ENCODE measurements at places on chromosomes 13 and 19.

- DNase-seq = no peak
Measured at GRCh38 chr19:17279436-17279835, 2.3 kb upstream of the ANKLE1 start.

GRCh38 chr19:39915101-39915847 is 19.2 kb downstream of the FCGBP start:
- DNase-seq = no peak

- peak; percentile 20 for DNase-seq
Measured at GRCh38 chr13:19681517-19681916, 48.1 kb downstream of the MPHOSPH8 start.

DNA sequence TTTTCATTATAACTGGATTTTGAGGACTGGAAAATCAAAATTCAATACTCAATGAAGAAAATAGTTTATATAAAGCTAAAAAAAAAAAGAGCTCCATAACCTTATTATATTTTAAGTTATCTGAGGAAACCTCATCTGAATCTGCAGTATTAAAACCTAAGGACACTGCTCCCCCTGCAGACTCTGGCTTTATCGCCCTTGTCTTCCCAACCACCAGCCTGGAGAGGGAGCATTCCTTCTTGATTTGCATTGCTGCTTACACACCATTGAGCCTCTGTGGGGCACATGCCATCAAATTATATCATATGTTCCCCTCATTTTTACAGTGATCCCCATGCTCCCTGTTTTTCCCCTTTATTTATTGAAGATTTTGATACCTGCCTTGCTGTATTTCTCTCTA is 871.4 kb upstream of the GPC6 start:
- DNase-seq = no peak

DNA sequence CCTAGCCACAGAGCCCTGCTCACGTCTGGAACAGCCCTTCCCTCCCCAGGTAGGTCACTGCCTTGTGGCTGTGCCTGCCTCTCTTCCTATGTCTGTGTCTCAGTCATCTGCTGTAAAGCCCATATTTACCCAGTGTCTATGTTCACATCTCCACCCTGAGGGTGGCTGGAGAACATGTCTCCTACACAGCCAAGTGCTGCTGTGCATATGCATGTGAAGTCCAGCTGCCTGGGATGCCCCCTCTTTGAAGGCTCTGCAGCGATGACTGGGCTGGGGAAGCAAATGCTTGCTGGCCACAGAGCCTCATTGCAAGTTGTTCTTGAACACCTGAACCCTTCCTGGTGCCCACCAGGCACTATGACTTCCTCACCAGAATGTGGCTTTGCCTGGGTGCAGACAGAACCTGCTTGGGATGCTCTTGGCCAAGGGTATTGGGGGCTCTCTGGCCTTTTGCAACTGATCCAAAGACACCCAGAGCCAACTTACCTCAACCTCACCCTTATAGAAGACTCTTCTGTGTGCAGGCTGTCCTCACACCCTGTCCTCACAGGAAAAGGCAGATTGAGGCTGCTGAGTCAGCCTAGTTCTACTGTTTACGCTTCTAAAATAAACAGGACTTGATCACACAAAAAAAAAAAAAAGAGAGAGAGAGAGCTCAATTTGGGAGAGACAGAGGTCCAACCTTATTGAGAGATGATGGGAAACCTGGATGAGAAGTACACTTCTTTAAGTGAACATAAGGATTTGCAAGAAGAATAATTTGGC is 26.5 kb downstream of the MRPL57 start:
- no peak for DNase-seq

- DNase-seq = no peak
Measured at GRCh38 chr13:111143865-111144540, 28.9 kb downstream of the ARHGEF7 start.

DNA sequence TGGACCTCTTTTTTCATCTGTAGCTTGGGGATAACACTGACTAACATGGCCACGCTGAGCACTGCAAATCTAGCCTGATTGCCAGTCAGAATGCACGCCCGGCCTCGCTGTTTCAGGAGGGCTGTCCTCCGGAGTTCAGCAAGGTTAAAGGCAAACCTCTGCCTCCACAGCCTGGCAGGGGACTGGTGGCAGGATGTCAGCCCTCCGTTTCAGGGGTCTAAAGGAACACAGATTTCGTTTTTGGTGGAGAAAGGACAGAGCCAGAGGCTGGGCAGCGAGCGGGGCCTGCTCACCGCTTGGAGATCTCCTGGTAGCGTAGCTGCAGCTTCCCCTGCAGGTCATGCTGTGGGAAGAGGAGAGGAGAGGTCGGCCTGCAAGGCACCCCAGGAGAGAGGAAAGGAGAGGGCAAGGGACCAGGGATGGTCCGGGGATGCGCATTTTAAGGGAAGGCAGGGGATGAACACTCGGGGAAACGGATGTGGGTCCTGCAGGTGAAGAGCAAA is 560 bp downstream of the NDUFA7 start:
- no peak for DNase-seq

- no peak for DNase-seq
Measured at GRCh38 chr13:100522618-100523309, 65.8 kb downstream of the GGACT start.

DNA sequence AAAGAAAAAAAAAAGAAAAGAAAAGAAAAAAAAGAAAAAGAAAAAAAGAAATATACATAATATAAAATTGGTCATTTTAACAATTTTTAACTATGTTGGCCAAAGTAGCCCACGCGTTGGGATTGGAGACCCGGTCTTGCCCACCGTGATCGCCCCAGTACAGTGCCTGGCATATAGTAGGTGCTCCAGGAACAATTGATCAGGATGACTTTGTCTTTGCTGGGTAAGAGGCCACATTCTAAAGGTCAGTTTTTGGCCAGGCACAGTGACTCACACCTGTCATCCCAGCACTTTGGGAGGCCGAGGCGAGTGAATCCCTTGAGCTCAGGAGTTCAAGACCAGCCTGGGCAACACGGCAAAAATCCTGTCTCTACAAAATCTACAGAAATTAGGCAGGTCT is 3.8 kb upstream of the ANGPTL4 start:
- no peak for DNase-seq

DNA sequence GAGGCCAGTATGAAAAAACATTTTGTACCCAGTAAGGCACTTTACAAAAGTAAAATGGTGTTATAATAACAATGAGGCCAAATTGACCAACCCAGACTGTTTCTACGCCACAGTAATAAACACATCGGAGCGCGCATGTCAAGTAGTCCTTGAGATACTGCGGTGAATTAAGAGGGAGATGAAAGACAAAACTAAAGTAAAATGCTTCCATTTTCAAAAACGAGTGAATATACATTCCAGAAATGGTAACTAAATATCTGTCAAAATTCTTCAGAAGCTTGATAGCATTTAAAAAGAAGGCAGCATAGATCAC is 19.0 kb downstream of the N4BP2L1 start:
- no peak for DNase-seq

- DNase-seq = no peak
Measured at GRCh38 chr13:71454509-71454908, 412.5 kb downstream of the DACH1 start.

GRCh38 chr13:113106711-113107351 is 1.2 kb downstream of the F7 start:
- DNase-seq = no peak

DNA sequence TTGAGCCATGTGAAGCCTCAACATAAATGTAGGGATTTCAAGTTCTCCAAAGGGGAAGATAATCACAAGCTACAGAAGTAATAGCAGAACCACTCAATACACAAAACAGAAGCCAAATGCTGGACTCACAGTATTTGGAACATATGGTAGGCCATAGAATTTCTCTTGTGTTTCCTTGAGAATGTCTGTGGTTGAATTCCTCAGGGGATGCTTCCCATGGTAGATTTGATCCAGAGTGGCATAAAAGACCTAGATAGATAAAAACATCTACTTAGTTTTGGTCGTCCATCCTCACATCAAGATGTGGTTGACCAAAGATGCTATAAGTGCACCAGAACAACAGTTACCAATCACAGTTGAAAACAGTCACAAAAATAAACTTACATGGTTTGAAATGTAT is 83.4 kb downstream of the MIPEP start:
- DNase-seq = no peak

DNA sequence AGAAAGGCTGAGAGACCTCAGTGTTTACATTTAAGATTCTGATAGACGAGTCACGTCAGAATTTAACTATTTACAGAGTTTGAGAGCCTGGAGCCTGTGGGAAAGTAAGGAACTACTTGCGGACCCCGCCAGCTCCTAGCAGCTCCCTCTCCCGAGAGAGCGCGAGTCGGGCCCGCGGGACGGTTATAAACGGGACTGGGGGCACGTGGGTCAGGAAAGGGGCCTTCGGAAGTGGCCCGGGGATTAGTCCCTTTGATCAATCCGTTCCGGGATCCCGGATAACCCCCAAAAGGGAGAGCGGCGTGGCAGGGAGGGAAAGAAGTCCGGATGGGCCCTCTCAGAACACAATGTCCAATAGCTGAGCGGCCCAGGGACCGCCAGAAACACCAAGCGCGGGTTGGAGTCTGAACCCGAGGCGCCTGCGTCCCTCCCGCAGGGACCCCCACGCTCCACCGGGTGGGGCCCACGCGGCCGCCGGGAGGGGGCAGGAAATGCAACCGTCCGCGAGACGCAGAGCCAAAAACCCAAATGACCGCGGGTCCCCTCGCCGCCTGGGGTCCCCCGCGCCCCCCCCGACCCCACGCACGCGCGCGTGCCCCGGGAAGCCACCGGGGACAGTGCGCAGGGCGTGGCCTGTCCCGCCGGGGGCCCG is 3.6 kb downstream of the ZIC5 start:
- no peak for DNase-seq

GRCh38 chr19:44615863-44616247 is 2.5 kb downstream of the IGSF23 start:
- no peak for DNase-seq

GRCh38 chr13:97559030-97559429 is 125.1 kb downstream of the RAP2A start:
- no peak for DNase-seq

- DNase-seq = no peak
Measured at GRCh38 chr13:95564091-95564490, 11.6 kb downstream of the CLDN10 start.

GRCh38 chr13:59963827-59964226 is 199.9 kb downstream of the DIAPH3 start:
- DNase-seq = no peak

DNA sequence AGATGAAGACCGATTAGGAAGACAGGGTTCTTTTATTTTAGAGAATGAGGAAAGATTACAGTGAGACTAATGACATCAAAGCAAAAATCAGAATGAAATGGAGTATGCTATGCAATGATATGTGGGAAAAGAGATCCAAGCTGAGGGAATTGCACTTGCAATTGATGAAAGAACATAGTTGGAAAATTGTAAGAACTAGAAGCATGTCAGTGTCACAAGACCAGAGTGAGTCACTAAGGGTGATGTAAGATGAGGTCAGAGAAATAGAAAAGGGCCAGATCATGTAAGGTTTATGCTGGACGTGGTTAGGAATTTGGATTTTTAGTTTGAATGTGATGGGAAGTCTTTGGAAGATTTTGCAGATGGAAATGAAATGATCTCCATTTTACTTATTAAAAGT is 1937.3 kb downstream of the OLFM4 start:
- no peak for DNase-seq
